ENCODE measurements at places on chromosomes 13 and 19.

DNA sequence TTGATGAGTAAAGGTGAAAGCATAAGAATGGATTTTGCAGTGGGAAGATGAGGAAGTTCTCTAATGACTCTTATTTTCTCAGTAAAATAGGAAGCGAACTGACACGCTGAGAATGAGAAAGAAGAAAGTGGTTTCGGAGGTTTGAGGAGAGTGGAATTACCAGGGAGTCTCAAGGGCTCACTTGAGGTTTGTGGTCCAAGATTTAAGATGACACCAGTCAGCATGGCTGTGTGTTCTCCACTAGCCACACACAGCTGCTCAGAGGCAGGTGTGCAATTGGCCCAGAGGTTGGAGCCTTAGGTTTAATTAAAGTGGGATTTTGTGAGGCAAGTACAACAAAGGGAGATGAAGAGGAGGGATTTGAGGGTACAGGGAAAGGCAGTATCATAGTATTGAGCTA, 99.6 kb upstream of the NBEA start:
- no peak for DNase-seq

DNA sequence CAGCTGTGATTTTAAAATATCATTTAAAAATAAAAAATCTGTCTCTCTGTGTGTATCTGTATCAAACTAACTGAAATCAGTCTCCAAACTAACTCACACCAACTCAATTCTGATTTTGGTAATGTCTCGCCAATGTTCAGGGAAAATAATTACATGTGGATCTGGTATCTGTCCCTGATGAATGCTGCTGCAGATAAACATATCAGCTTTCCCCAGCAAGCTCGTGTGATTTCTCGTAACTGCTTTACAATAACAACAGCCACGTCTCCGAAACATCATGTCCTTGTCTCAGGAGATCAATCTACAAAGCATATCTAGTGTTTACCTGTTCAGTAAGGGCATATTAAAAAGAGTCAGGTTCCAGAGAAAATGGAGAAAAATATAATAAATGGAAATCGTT, 129.0 kb downstream of the IRS2 start:
- no peak for DNase-seq

- DNase-seq = no peak
Observed at GRCh38 chr19:2546128-2547032, 70.5 kb downstream of the GADD45B start.

DNA sequence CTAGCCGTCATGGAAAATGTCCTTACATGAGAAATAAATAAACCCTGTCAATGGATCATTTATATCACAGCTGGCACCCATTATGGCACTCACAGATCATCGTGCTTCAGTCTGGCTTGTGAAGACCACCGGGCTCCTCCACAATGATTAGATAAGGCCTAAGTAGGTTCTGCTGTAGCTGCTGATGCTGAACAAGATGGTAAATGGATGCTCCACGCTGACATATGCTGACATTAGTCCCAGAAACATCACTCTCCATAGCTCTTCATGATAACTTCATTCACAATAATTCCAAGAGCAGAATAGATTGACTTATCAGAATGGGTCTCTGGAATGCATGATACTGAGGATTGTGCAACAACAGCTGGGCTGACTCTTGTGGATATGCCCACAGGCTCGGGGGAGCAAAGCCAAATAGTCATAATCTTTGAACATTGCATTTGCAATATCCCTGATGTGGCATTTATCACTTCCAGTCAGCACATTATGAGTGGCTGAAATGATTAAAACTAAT, 63.8 kb upstream of the RXFP2 start:
- DNase-seq = no peak

GRCh38 chr19:40214936-40215335, 3.2 kb downstream of the TTC9B start:
- no peak for DNase-seq

GRCh38 chr19:11737964-11738745, 591 bp downstream of the ZNF823 start:
- DNase-seq = peak; percentile 24

GRCh38 chr13:95624020-95624419, 20.5 kb downstream of the DZIP1 start:
- no peak for DNase-seq

DNA sequence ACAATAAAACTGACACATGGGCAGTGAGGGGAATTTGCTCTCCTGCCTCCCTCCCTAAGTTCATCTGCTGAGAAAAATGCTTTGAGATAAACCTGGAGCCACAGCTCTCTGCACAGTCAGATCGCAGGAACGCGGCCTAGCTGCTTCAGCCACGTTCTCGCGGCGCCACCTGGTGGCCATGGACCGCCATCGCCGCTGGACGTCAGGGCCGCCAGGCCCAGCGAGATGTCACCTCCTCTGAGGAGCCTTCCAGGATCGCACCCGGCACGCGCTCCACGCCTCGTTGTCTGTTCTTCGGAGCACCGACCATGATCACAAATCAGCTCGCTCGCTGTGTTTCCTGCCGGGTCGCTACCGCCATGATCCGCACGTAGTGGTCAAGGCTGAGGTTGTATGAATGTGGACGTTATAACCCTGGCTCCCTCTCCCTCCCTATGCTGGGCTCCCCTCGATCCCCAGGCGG, 20.6 kb upstream of the USP29 start:
- DNase-seq = peak; percentile 61

DNA sequence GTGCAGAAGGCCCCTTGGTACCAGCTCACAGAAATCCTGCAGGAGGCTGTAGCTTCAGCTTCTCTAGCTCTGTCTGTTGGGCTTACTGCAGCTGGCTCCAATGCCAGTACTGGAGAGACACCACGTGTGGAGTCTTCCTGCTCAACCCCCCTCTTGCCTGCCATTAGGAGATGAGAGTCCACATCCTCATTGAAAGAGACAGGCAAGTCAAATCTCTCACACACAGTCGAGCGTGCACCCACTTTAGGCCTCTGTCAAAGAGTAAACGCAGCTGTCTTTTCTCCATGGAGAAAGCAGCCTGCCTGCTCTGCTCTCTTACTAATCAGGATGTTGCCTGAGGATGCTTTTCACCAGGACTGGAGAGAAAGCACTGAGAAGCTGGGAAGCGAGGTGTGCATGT, 523.0 kb upstream of the NBEA start:
- DNase-seq = no peak

- DNase-seq = no peak
Observed at GRCh38 chr13:111011899-111012298, 97.0 kb upstream of the ANKRD10 start.

DNA sequence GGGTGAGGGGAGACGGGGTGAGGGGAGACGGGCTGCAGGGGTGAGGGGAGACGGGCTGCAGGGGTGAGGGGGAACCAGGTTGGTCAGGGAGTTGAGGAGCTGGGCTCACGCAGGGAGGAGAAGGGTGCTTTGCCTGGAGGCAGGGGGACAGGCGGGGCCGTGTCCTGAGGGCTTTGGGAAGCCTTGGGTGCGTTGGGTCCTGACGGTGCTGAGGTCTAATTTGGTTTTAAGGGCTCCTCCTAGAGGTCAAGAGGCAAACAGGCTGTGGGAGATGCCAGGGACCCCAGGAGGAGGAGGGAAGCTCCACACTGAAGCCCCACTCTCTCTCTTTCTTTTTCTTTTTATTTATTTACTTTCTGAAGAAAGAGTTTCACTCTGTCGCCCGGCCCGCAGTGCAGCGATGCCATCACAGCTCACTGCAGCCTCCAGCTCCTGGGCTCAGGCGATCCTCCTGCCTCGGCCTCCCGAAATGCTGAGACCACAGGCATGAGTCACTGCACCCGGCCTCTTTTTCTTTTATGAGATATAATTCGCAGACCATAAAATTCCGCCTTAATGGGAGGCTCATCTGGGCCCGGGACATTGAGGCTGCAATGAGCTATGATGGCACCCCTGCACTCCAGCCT, 9.3 kb upstream of the MISP start:
- peak; percentile 16 for DNase-seq
